Effector memory CD8-positive, alpha-beta T cell (primary cell): ENCODE measurements at places on chromosomes 7 and 10.

GRCh38 chr10:124577651-124578050 is 116.0 kb downstream of the LHPP start:
- no peaks in the 10 kb centered on the region for H3K27me3 ChIP-seq
- H3K4me3 ChIP-seq, result no peak overlapping the region
- no peaks in the 10 kb centered on the region for H3K4me1 ChIP-seq
- DNase-seq, result no peak

GRCh38 chr7:134374291-134374690 is 57.6 kb upstream of the SLC35B4 start:
- no peak overlapping the region for H3K4me3 ChIP-seq
- no peak overlapping the region for H3K27ac ChIP-seq
- H3K4me1 ChIP-seq, result peaks cover 2% of the 10 kb centered on the region
- DNase-seq, result no peak

DNA sequence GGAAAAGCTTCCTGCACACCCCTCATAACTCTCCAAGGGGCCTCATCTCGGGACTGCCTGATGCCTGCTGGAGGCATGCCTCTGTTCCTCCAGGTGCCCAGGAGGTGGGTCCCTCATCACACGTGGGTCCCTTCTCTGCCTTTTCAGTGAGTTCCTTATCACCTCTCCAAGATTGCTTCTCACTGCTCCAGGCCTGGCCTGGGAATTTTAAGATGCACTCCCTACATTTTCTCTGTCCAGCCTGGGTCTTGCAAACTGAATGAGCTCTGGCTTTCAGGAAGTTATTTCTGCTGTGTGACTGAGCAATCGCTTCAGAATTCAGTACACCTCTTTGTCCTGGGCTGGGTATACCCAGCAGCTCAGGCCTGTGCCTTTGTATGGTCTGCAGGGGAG is 43.8 kb downstream of the LRRC18 start:
- no peaks in the 10 kb centered on the region for H3K36me3 ChIP-seq
- no peak overlapping the region for H3K4me3 ChIP-seq
- DNase-seq, result no peak
- H3K27ac ChIP-seq, result no peak overlapping the region

DNA sequence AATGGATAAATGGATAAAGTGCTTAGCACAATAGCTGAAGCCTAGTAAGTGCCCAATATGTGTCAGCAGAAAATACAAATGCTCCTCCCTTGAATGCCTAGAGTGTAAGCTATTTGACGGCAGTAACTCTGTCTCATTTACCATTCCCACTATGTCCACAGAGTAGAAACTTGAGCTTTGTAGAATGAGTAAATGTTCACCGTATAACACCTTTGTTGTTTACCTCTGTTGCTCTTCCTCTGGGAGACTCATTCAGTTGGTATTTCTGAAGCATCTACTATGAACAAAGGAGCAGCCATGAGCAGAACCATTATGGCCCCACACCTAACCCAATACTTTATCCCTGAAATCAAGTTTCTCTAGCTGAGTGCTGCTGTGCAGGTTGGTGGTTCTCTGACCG is 8.4 kb upstream of the SLC16A12 start:
- no peak for DNase-seq
- H3K27ac ChIP-seq, result no peak overlapping the region
- no peaks in the 10 kb centered on the region for H3K4me1 ChIP-seq
- H3K27me3 ChIP-seq, result peaks cover 36% of the 10 kb centered on the region

GRCh38 chr10:104317726-104318299 is 20.5 kb downstream of the ITPRIP start:
- H3K4me1 ChIP-seq, result peaks cover 48% of the 10 kb centered on the region
- H3K27ac ChIP-seq, result no peak overlapping the region
- H3K36me3 ChIP-seq, result peaks cover 82% of the 10 kb centered on the region
- DNase-seq, result no peak

GRCh38 chr10:31753681-31754080 is 174.9 kb downstream of the ARHGAP12 start:
- H3K36me3 ChIP-seq, result peaks cover 3% of the 10 kb centered on the region
- no peak for DNase-seq
- H3K27ac ChIP-seq, result no peak overlapping the region
- no peaks in the 10 kb centered on the region for H3K4me1 ChIP-seq
- no peak overlapping the region for H3K4me3 ChIP-seq
- no peaks in the 10 kb centered on the region for H3K27me3 ChIP-seq

GRCh38 chr7:154231732-154232131 is 179.5 kb downstream of the DPP6 start:
- H3K4me3 ChIP-seq, result no peak overlapping the region
- H3K4me1 ChIP-seq, result no peaks in the 10 kb centered on the region
- H3K36me3 ChIP-seq, result peaks cover 2% of the 10 kb centered on the region
- no peak for DNase-seq
- no peak overlapping the region for H3K27ac ChIP-seq

GRCh38 chr7:34041707-34042106 is 136.4 kb downstream of the BMPER start:
- H3K27ac ChIP-seq, result no peak overlapping the region
- no peaks in the 10 kb centered on the region for H3K27me3 ChIP-seq
- H3K36me3 ChIP-seq, result no peaks in the 10 kb centered on the region
- H3K4me3 ChIP-seq, result no peak overlapping the region
- H3K4me1 ChIP-seq, result no peaks in the 10 kb centered on the region
- DNase-seq, result no peak

DNA sequence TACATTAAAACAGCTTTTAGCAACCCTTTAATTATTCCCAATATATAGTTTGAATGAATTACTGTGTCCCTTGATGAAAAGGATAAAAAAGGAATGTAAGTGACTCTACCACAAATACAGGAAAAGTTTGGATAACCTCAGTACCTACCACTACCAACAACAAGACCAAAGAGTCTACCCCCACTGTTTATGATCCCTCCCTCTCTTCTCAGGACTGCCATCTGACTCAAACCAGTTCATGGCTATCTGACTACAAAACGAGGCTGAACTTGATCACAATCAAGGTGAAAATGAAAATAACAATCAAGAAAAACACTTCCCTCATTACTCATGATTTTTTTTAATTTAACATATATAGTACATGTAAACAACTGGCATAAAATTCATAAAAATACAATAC is 108.7 kb downstream of the DPY19L1 start:
- no peaks in the 10 kb centered on the region for H3K27me3 ChIP-seq
- H3K4me3 ChIP-seq, result no peak overlapping the region
- peaks cover 4% of the 10 kb centered on the region for H3K36me3 ChIP-seq
- DNase-seq, result no peak

DNA sequence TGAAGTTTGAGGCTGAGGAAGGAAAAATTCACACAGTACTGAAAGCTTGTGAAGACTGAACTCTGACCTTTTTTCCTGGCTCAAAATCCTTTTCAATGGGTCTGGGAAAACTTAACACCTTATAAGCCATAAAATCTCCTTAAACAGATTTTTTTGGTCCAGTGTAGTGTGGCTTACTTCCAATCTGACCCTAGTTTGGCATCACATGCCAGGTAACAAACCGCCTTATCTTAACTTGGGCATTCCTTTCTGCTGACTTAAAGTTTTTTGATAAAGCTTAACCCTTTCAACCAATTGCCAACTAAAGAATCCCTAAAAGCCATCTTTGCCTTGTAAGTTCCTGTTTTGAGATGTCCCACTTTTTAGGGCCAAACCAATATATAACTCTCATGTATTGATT is 13.2 kb upstream of the ITPRID1 start:
- no peak for DNase-seq
- no peaks in the 10 kb centered on the region for H3K4me1 ChIP-seq
- H3K27me3 ChIP-seq, result no peaks in the 10 kb centered on the region
- H3K27ac ChIP-seq, result no peak overlapping the region
- H3K4me3 ChIP-seq, result no peak overlapping the region

DNA sequence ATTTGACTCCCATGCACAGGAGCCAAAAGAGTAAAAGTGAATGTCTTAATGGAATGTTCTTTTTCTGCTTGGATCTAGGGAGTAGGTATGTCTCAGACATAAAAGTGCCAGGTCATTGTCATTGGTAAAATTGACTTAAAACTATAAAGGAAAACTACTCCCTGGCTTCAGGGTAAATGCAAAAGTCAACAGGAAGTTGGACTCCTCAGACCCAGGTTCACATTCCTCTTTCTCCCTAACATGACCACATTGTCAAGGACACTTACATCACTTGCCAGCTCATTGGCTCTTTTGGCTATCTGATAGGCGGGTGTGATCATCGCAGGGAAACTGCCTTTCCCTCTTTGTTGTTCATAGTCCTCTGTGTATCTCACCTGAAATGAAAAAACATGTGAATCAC is 13.7 kb downstream of the NRAP start:
- no peak overlapping the region for H3K4me3 ChIP-seq
- no peak overlapping the region for H3K27ac ChIP-seq
- no peak for DNase-seq
- no peaks in the 10 kb centered on the region for H3K36me3 ChIP-seq
- H3K4me1 ChIP-seq, result no peaks in the 10 kb centered on the region

- H3K27me3 ChIP-seq, result peaks cover 12% of the 10 kb centered on the region
- H3K4me3 ChIP-seq, result no peak overlapping the region
- DNase-seq, result no peak
- H3K36me3 ChIP-seq, result no peaks in the 10 kb centered on the region
Measured at GRCh38 chr10:129807211-129807610, 156.9 kb downstream of the EBF3 start.

- H3K27ac ChIP-seq, result no peak overlapping the region
- H3K36me3 ChIP-seq, result peaks cover 15% of the 10 kb centered on the region
- H3K4me1 ChIP-seq, result peaks cover 24% of the 10 kb centered on the region
- H3K27me3 ChIP-seq, result peaks cover 71% of the 10 kb centered on the region
- DNase-seq, result no peak
- H3K4me3 ChIP-seq, result peak overlapping the region; percentile 61
Measured at GRCh38 chr10:21518641-21519396, 6.7 kb downstream of the SKIDA1 start.

DNA sequence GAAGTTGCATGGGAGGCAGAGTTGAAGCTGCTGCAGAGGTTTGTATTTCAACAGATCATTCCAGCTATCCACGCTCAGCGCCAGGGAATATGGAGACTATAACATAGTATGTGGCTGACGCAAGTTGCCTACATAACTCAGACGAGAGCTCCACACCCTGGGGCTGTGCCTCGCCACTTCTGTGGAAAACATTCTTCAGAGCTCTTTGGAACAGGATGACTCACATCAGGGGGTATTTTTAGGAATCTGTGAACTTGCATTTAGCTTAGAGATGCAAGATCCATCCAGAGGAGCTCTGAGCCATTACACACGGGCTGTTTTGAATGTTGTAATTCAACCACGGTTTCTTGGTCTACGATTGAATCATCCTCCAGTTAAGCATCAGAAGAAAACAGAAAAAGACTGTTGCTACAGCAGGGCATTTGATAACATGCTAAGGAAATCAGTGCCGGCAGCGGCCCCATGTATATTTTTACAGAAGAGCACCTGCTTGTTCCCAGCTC is 481.5 kb upstream of the AKR1E2 start:
- peaks cover 3% of the 10 kb centered on the region for H3K4me1 ChIP-seq
- no peak overlapping the region for H3K4me3 ChIP-seq
- peaks cover 2% of the 10 kb centered on the region for H3K36me3 ChIP-seq
- no peak for DNase-seq

DNA sequence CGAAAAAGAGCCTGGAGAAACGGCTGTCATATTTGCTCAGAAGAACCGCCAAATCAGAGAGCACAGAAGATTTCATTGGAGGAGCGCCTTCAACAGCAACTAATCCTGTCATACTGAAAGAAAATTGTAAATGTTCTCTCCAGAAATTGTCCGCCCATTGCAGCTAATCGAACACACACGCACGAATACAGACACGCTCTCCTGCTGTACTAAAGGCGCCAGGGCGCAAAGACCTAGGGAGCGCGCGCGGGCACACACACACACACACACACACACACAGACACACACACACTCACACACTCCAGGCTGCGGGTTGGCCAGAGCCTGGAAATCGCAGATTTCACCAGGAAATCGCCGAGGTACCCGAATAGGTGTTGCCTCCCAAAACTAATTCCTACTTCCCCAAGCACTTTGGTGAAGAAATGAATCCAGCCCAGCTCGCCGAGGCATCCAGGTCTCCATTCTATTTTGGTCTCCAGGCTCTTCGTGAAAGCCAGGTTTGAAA is at the start of gene CHRM2:
TSS of gene CHRM2 (plus strand) at position 157 of the 505 bp plus-strand sequence. CDS start 146,214 bp downstream, outside the sequence.
- DNase-seq, result no peak
- H3K27ac ChIP-seq, result no peak within 1 kb of the TSS
- no peaks in the 10 kb centered on the region for H3K36me3 ChIP-seq
- no peaks in the 10 kb centered on the region for H3K4me1 ChIP-seq
- no peak within 1 kb of the TSS for H3K4me3 ChIP-seq

DNA sequence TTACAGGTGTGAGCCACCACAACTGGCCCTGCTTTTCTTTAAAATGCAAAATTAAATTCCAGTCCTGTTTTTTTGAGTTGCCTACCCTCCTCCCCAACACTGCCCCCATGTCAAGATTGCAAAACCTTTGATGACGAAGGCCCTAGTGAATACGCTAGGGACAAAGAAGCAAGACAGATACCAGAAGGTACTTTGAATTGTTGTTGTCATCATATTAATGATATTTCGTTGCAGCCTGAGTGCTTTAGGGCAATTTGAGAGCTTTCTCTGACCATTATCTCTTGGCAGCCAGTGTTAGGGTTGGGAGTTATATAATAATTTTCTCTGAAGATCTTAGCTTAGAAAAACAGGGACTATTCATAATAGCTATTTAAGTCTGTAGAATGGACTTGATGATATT is 7.1 kb downstream of the CCSER2 start:
- no peak overlapping the region for H3K27ac ChIP-seq
- DNase-seq, result no peak
- peaks cover 15% of the 10 kb centered on the region for H3K36me3 ChIP-seq

- H3K27ac ChIP-seq, result peak overlapping the region; percentile 54
- no peak for DNase-seq
- H3K27me3 ChIP-seq, result no peaks in the 10 kb centered on the region
- H3K4me1 ChIP-seq, result peaks cover 2% of the 10 kb centered on the region
Measured at GRCh38 chr10:102615361-102615760, 28.9 kb upstream of the TRIM8 start.

- DNase-seq, result no peak
- H3K4me3 ChIP-seq, result no peak overlapping the region
- no peaks in the 10 kb centered on the region for H3K27me3 ChIP-seq
- H3K27ac ChIP-seq, result peak overlapping the region; percentile 33
Measured at GRCh38 chr10:50384238-50384637, 132.9 kb upstream of the ASAH2 start.

DNA sequence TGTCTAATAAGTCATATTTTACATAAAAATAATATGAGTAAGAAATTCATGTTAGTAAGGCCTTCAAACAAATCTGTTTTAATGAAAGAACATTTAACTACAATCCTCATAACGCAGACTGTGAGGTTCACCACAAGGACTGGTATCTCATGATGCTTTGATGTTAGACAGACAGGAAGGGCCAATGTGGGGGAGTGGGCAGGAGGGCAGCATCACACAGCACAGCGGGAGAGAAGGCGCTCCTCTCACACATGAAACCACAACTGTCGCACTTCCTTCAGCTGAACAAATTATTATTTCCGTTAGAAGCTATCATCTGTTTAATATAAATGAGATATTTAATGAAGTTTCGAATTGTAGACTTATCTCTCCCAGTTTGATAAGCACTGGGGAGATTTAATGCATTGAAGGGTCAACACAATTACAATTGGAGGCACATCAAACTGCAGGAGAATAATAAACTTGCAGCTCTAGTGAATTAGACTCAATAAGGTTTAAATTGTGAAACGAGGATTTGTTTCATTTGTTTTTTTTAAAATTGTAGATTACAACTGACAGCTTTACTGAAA is 466.1 kb downstream of the PARD3 start:
- no peaks in the 10 kb centered on the region for H3K4me1 ChIP-seq
- H3K36me3 ChIP-seq, result no peaks in the 10 kb centered on the region
- DNase-seq, result no peak
